Cortex of kidney (tissue), 1 donor: ENCODE measurements at places on chromosomes 11 and 22.

- DNase-seq, result no peak
Measured at GRCh38 chr11:73323464-73323863, 15.4 kb downstream of the ARHGEF17 start.

DNA sequence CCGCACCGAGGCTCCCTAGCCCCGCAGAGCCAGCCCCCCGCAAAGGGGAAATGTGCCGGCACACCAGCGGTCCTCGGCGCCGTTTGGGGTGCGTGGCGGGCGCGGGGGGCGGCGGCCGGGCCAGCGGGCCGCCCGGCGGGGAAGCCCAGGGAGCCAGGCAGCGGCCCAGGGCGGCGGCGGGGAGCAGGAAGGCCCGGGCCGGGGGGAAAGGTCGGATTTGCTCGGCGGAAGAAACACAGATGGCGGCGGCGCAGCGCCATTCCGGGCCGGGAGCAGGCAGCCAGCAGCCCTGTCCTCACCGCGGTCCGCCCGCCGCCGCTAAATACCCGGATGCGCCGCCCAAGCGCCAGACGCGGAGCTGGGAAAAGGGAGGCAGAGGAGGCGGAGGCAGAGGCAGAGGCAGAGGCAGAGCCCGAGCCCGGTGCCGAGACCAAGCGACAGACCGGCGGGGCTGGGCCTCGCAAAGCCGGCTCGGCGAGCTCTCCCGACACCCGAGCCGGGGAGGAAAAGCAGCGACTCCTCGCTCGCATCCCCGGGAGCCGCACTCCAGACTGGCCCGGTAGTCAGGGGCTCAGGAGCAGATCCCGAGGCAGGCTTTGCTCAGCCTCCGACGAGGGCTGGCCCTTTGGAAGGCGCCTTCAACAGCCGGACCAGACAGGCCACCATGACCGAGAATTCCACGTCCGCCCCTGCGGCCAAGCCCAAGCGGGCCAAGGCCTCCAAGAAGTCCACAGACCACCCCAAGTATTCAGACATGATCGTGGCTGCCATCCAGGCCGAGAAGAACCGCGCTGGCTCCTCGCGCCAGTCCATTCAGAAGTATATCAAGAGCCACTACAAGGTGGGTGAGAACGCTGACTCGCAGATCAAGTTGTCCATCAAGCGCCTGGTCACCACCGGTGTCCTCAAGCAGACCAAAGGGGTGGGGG, 2.6 kb upstream of the GCAT start:
- DNase-seq, result peak; percentile 46

DNA sequence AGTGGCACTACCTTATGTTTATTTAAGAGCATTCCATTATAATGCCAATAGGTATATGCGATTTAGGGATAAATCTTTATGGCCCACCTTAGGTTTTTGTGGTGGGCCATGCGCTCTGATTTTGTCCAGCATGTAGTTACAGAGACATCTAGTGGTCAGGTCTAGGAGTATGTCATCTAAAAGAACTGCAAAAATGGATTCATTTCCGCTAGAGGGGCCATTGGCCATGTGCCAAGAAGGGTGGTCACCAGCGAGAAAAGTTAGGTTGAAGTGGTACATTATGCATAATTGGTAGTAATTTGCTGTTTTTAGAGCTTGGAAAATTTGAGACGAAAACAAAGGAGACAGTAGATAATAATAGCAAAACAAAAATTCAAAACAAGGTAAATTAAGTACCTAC, 27.7 kb downstream of the LRRC4C start:
- no peak for DNase-seq

DNA sequence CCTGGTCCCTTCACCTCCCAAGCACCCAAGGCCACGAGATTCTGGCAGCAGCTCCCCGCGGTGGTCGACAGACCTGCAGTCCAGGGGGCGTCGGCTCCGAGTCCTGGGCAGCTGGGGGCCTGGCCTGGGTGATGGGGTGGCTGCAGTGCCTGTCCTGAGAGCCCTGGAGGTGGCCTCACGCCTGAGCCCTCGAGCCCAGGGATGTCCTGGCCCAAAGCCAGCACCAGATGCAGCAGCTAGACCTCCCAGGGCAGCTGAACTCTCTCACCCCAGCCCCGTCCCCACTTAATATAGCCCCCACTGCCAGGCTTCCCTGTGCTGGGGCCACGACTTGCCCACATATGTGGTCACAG, 6.6 kb downstream of the LMNTD2 start:
- no peak for DNase-seq

GRCh38 chr11:75966537-75967287, 151.7 kb downstream of the UVRAG start:
- DNase-seq, result no peak

DNA sequence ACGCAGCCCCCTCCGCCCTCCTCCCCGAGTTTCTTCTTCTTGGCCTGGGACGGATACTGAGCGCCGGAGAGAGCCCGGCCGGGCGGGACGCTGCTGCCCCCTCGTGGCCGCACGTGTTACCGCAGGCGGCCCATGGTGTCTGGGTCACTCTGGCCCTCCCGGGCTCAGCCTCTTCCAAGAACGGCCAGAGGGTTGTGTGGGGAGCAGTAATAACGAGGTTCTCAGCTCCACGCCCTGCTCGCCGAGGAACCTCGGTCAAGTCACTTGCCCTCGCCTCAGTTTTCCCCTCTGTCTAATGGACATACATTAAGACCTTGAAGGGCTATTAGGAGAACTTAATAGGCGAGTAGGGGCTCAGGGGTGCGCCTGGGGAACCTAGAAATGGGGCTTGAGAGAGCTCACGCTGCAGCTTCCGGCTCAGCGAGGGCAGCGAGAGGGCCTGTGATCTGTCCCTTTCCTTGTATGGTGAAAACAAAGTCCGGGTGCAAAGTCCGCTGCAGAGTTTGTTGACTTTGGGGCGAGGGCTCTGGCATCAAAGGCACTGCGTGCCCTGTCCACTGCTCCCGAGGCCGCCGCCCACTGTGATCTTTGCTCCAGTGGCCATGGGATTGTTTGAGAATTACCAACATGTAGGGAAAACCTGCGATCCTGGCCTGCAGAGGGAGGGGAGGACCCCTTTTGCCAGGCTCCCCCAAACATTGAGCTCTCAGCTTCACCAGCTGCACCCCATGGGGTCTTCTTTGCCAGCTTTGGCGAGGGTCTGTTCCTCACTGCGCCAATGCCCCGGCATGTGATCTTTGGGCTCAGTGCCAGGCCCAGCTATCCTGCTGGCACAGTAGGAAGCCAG, 14.4 kb upstream of the LRP5 start:
- no peak for DNase-seq

GRCh38 chr11:35138943-35139721, at the start of gene CD44:
Gene CD44 (plus strand): TSS chr11:35139171. CDS start chr11:35139304, 133 bp downstream.
- DNase-seq, result no peak

DNA sequence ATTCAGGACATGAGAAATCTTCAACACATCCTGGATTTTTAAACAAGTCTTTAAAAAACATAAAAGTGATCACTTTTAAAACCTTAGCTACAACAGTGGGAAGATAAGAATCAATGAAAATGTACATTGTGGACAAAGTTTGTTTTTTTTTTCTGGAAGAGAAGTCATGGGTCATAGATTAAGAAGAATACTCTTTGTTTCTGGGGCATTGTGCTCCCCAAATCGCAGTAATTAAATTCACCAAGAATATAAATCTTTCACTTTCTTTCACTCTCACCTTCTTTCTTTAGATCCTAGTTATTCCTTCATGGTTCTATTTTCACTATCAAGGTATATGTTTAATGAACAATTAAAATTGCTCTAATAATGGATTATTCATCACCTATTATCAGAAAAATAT, 132.6 kb upstream of the PGR start:
- no peak for DNase-seq

DNA sequence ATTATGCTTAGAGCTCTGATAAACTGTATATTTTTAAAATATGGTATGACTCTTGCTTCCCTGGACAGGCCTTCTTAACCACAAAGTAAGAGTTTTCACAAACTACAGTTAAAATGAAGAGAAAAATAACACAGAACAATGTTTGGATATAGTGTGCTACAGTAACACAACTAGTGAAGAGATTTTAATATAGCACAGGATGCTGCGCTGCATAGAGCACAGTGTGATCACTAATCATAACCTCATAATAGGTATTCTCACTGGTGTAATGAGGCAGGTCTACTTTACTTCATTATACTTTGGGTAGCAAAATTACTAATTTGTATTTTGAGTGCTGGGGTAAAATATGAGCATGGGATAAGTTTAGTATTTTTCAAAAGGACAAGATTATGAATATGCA, 256.5 kb downstream of the GUCY1A2 start:
- DNase-seq, result no peak

DNA sequence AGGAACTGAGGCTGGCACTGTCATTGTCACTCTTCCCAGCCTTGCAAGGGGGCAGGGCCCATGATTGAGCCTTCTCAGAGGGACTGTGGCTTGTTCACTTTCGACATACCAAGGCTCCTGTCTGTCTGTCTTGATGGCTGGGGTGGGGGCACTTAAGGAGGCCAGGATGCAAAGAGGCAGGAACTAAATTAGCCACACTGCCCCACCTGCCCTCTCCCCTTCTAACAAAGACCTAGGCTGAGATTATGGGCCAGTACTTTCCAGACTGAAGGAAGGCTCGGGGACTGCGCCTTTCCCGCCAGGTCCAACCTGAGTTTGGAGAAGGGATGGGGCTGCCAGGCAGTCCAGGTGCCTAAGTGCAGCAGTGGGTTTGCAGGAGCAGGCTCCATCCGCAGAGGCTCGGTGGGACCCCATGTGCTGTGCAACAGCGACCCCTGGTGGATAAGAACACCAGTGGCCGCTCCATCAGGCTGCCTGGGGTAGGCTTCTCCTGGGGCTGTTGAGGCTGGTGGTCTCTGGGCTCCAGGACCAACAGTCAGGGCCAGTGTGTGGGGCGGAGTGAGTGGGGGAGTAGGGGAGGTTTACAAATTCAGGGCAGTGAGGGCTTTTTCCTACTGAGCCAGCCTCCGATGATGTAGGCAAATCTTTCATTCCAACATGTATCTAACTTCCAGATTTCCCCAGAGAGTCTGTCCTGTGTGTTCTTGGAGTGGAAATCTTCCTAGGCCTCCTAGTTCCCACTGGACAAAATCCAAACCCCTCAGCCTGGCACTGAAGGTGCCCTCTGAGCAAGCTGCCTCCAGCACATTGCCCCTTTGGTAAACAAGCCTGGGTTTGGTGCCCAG, 93.9 kb downstream of the INSC start:
- peak; percentile 20 for DNase-seq

DNA sequence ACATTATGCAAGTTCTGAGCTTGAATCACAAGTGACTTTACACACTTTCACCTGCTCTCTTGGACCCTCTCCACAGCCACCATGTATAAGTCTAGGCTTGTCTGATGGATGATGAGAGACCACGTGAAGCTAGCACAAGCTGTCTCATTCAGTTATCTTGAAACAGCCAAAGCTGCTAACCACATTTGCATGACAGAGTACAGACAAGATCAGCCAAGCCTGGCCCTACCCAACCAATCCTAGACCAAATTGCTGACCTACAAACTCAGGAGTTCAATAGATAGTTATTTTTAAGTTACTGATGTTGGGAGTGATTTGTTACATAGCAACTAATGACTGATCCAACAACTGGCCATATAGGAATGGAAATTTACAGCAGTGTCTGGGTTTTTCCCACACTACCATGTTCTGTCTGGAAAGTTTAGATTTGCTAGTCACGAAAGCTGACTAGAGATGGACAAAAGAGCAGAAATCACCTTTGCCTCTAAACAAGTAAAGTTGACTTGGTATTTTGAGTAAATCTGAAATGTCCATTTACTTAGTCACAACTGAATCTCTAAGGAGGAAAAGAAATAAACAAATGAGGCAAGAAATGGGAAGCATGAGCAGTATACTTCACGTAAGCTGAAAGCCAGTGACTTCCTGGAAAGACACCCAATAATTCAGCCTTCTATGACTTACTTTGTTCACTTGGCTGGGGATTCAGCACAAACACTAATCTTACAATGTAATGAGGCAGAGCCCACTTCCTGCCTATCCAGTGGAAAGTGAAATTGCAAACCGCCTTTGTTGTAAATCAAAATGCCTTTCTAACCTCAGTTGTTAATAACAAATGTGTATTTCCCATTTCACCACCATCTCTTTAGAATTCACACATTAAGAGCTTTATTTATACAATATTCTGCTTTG, 101.7 kb downstream of the FAM181B start:
- no peak for DNase-seq

- DNase-seq, result no peak
Measured at GRCh38 chr22:45096256-45096907, 67.3 kb upstream of the NUP50 start.

GRCh38 chr22:37501610-37502341, 15.6 kb upstream of the MFNG start:
- DNase-seq, result no peak

DNA sequence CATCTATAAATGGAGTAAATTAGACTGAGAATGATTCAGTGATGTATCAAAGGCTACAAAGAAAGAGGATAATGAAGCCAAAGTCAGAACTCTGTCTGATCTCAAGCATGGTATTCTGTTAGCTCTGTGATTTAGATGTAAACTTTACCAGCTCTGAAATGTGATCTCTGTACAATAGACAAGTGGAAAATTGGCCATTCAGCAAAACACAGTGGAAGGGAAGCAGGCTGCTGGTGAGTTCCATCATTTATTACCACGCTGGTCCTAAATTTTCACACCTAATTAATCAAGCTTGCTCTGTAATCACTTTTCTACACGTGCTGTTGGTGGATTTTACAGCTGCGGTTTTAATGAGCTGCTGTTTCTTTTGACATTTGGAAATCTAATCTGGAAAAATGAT, 145.1 kb upstream of the OPCML start:
- DNase-seq, result no peak

GRCh38 chr11:59302991-59303390, 55.7 kb upstream of the OR5AN1 start:
- no peak for DNase-seq

GRCh38 chr11:70365544-70365927, 32.8 kb upstream of the CTTN start:
- DNase-seq, result no peak

DNA sequence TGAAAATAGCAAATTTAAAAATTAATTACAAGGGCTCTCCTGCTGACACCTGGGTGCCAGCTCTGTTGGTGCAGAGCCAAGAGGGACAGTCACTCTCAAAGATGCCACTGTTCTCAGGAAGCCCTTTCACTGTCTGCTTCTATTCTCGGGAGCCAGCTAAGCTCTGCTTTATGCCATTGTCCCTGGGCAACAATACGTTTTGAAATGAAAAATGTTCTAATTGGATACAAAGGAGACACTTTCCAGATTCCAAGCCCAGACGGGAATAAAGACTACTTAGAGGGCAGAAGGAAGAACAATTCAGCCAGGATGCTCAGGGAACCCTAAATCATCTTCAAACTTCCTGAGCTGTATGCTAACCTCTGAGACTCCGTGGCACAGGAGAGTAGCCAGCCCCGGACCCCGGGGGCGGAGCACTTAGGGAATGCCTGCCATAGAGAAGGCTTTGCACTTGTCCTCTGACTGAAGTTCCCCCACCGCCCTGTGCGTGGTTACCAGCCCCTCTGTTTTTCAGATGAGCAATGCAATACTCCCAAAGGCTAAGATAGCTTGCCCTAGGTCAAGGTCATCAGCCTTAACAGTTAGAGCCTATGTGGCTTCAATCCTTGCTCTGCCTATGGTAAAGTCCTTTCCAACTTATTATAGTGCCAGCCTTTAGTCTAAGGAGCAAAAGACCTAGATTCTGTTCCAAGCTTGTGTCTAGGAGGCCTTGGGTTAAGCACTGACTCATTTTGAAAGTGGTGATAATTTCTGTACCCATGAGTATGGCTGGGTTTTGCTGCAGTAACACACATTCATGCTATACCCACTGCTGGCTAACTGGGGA, 150.9 kb downstream of the CACNA1I start:
- DNase-seq, result no peak

- DNase-seq, result no peak
Measured at GRCh38 chr11:86912238-86912637, 43.0 kb downstream of the FZD4 start.

- no peak for DNase-seq
Measured at GRCh38 chr11:68976095-68976494, 4.7 kb downstream of the MRGPRD start.
